ENCODE measurements at places on chromosomes 2 and 18.

GRCh38 chr2:233992513-233993217 is 57.8 kb upstream of the SPP2 start:
- no peak for DNase-seq

GRCh38 chr2:97993926-97994325 is 1.8 kb downstream of the TMEM131 start:
- no peak for DNase-seq

DNA sequence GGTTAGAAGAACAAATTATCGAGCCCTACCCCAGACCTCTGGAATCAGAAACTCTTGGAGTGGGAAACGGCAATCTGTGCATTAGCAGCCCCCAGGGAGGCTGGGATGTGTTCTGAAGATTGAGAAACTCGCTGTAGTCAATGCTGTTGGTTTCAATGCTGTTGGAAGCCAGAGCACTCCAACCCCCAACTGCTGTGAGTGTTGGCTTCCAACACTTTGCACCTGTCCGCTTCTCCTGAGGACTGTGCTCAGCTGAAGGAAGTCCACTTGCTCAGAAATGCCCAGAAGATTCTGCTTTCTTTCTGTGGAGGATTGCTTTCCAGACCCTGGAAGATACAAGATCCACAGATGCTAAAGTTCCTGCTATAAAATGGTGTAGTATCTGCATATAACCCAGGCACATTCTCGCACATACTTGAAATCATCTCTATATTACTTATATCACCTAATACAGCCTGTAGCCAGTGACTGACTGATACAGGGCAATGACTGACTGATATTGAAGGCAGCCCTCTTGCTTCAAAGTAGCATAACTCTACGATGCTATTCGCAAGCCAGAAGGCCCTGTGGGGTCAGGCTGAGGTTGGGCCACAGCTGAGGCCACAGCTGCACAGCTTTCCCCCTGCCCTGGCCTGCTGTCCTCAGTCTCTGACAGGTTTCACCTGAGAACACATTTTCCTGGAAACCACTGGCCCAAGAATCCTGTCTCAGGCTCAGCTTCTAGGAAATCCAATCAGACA is 757.7 kb upstream of the ID2 start:
- DNase-seq = no peak

GRCh38 chr2:25606892-25607291 is 66.5 kb downstream of the DTNB start:
- DNase-seq = no peak

- no peak for DNase-seq
Measured at GRCh38 chr2:239306274-239307220, 94.3 kb downstream of the HDAC4 start.

- DNase-seq = no peak
Measured at GRCh38 chr18:45845410-45845809, 19.9 kb downstream of the SIGLEC15 start.

DNA sequence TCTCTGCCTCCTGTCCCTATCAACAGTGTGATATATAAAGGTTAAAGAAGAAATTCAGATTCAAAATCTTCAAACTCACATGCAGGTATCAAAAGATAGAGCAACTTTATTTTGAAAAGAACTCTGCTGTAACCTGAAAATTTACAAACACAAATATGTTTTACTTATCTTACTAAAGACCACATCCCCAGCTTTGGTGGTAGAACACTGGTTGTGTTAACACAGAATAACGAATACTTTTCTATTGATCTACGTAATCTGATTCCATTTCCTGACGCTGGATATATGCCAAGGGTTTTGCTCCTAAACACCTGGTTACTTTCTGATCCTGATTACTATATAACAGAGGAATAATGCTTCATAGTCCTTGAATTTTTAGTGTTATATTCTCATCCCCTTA is 23.1 kb upstream of the SLC39A10 start:
- DNase-seq = no peak

- peak; percentile 75 for DNase-seq
Measured at GRCh38 chr2:20593072-20594034, 57.5 kb downstream of the HS1BP3 start.

- no peak for DNase-seq
Measured at GRCh38 chr2:240555541-240556250, 2.1 kb downstream of the ANKMY1 start.

- DNase-seq = peak; percentile 78
Measured at GRCh38 chr2:158968396-158969161, at the start of gene TANC1. TANC1 (plus strand) TSS chr2:158968640; CDS start chr2:159065911, 97,271 bp downstream.

- DNase-seq = no peak
Measured at GRCh38 chr2:225531559-225531958, 132.0 kb downstream of the NYAP2 start.

GRCh38 chr2:55811048-55811447 is 112.5 kb downstream of the EFEMP1 start:
- DNase-seq = no peak

DNA sequence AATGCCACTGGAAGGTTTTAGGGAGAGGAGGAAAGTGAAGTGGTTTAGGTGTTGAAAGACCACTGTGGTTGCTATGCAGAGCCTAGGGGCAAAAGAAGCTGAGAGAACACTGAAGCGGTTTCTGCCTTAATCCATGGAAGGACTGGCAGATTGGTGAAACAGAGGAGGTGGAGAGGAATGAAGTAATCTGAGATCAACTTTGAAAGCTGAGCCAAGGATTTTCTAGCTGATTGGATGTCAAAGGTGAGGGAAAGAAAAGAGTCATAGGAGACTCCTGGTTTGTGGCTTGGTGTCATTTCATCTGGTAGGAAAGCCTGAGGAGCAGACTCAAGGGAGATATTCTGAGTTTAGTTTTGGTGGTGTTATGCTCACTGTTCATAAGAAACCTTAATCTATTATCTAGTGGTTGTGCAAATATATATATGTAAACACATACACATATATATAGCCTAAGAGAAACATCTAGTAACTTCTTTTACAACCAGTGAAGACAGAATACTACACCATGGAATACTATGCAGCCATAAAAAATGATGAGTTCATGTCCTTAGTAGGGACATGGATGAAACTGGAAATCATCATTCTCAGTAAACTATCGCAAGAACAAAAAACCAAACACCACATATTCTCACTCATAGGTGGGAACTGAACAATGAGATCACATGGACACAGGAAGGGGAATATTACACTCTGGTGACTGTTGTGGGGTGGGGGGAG is 134.1 kb upstream of the CREB1 start:
- DNase-seq = no peak

- no peak for DNase-seq
Measured at GRCh38 chr2:83112858-83113257, 1346.2 kb downstream of the SUCLG1 start.

GRCh38 chr2:127874378-127875269 is 11.1 kb downstream of the AMMECR1L start:
- DNase-seq = no peak

DNA sequence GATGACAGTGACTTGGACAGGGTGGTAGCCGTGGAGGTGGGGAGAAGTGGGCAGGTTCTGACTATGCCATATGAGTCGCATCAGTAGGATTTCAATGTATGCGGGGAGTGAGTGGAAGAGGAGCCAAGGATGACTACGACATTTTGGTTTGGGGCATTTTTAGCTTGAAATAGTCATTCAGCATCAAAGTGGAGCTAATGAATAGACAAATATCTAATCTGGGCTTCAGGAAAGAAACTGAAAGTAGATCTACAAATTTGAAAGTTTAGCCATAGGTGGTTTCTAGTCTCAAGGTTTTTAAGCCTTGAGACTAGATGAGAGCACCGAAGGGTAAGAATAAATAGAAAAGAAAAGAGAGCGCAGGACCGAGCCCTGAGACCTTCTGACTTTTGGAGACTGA is 58.3 kb downstream of the FEZ2 start:
- no peak for DNase-seq

GRCh38 chr2:11764920-11765319 is 18.5 kb downstream of the LPIN1 start:
- DNase-seq = no peak

DNA sequence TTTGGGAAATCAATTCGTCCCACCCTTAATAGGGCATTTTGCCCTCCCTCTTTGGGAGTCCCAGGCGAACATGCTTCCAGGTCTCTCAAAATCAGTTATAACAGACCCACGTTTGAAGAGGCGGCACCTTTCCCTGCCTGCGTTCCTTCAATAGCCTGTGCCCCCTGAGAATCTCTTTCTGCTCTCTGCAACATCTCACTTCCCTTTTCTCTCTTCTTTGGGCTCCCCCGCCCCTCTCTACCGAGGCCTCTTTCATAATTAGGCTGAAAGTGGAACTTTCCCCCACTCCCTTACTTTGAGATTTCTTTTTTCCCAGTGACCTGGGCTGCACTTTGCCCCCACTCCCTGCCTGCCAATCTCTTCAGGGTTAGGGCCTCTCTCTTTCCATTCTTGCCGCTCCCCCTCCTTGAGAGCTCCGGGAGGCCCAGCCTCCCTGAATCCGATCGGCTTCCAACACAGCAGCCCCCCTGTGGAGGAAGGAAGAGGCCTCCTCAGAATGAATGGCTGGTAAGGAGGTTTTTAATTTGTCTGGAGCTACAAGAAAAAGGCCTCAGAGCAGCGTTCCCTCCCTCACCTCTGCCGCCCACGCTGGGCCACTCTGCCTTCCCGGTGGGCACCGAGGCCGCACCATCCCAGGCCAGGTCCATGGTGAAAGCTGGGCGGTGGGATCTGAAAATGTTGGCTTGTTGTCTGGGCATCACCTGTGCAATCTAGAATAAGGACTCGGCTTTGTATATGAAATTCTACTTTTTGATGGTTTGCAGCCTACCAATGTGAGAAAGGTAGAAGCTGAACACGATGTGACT is 162.6 kb upstream of the SIX3 start:
- DNase-seq = no peak

GRCh38 chr2:45438872-45439665 is 172.0 kb downstream of the SRBD1 start:
- DNase-seq = no peak

DNA sequence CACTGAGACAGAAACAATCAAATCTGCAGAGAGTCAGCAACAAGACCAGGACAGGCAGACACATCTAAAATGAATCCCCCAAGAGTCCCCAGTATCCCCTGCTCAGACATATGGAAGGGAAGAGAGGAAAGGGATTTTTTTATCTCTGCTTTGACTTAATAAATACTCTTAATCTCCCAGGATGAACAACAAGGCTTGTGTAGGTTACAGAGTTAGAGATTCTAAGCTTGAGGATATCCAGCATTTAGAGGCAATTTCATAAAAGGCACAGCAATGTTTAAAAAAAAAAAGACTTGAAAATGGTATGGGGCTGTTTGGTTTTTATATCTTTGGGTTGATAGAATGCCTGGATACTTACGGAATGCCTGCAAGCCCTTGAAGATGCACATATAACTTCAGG is 199.9 kb downstream of the ARL4C start:
- no peak for DNase-seq

GRCh38 chr2:47984041-47984440 is 77.7 kb upstream of the FBXO11 start:
- peak; percentile 62 for DNase-seq

- DNase-seq = no peak
Measured at GRCh38 chr2:127961729-127962128, 66.1 kb downstream of the SAP130 start.

DNA sequence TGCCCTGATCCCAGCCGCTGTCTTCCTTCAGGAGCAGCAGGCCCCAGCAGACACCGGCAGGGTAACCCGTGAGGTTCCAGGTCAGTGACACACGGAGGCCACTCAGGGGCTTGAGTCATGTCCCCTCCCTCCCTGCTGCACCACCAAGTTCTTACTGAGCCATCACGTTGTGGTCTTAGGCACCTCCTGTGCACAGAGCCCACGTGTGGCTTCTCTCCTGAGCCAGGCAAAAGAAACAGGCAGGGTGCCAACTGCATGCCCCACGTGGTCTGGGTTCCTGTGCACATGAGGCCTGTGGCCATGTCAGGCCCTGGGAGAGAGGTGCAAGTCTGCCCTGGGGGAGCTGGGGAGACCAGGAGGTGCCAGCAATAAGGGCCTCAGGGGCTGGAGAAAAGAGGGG is 264.8 kb downstream of the KLHL29 start:
- peak; percentile 31 for DNase-seq

DNA sequence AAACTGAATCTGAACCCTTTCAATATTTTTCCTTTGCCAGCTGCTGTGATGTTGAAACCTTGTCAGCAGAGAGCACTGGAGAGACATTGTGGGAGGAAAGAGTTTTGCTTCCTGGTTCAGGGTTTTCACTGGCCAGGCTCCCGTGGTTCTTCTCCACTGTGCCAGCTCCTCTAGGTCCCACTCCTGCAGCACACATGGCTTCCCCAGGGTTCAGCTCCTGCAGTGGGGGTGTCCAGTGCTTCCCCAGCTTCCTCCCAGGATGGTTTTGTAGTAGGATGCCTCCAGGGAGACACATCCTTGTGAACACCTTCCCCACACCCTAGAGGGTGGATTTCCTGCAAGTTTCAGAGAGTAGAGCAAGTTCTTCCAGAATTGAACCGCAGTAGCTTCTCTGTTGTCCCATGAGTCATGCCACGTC is 24.0 kb upstream of the SULT1C3 start:
- DNase-seq = peak; percentile 12

DNA sequence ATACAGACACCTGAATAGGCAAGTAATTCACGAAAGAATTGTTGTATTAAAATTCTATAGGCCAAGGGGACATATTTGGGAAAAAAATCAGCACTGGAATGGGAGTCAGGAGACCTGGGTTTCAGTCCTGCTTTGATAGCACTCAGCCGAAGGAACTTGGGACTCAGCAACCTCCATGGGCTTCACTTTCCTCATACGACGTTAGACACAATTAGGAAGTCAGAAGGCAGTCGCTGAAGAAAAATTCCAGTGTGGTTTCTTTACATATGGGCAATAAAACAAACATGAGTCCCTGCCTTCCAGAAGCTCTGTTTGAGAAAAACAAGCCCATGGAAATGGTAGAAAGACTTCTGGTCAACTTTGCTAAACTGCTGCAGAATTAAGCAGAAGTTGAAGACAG is 15.1 kb upstream of the CYRIA start:
- DNase-seq = no peak

- DNase-seq = no peak
Measured at GRCh38 chr18:26535630-26536029, 12.7 kb downstream of the KCTD1 start.

- no peak for DNase-seq
Measured at GRCh38 chr2:63525905-63526304, 62.4 kb downstream of the WDPCP start.

GRCh38 chr2:67984600-67984999 is 78.2 kb downstream of the C1D start:
- DNase-seq = no peak

- no peak for DNase-seq
Measured at GRCh38 chr18:60200558-60200957, 172.0 kb downstream of the MC4R start.
